ENCODE measurements at places on chromosomes 16 and 17.

DNA sequence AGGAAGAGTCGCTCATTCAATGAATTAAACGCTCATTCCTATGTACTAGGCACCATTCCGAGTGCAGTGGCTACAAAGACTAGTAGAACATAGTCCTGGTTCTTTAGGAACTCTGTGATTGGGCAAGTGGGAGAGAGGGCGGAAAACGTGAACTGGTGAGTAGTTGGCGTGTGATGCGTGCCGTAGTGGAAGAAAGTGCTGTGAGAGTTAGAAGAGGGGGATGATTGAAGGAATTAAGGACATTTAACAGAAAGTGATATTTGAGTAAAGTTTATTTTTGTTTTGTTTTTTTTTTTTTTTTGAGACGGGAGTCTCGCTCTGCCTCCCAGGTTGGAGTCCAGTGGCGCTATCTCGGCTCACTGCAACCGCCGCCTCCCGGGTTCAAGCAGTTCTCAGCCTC, 7.9 kb upstream of the SLFN14 start:
- DNase-seq: no peak

DNA sequence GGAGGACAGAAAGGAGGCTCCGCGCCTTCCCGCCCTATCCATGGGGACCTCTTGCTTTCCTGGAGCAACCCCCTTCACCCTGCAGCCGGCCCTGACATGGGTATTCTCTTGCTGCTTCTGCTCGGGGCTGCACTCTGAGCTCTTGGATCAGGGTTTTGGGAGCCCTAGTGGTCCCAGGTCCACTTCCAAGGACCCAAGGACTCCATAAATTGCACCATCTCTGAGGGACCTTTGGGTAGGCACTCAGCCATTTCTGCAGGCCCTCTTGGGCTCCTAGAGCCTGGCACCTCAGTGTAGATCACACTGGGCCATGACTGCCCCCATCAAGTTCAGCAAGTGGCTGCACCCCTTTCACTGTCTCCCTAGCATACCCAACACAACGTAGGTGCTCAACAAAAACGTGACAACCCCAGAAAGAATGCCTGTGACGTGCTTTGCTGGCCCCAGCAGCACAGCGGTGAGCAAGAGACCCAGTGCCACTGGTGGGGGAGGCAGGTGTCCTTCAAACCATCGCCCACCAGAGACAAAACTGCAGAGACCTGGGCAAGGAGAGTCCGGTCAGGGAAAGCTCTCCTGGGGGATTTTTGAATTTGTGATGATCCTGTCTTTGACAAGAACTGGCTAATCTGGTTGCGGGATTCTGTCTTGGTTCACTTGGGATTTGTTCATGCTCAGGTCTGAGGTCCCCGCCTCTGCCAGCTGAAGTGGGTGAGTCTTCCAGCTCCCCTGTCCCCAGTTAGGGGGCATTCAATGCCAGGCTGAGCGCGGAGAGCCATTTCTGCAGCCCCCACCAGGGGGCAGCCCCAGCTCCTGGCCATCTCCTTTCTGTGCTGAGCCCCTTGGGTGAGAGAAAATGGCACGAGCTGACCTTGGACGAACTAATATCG, 2.5 kb upstream of the RAB11FIP4 start:
- peak; percentile 22 for DNase-seq

- no peak for DNase-seq
Observed at GRCh38 chr16:81107511-81107910, 11.3 kb upstream of the GCSH start.

DNA sequence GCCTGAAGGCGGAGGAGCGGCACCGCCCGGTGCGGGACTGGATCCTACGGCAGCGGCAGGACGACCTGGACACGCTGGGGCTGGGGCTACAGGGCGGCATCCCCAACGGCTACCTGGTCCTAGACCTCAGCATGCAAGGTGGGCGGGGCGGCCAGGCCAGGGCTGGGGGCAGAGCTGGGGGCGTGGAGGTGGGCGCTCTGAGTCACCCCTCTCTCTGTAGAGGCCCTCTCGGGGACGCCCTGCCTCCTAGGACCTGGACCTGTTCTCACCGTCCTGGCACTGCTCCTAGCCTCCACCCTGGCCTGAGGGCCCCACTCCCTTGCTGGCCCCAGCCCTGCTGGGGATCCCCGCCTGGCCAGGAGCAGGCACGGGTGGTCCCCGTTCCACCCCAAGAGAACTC, 7.9 kb downstream of the MSLN start:
- DNase-seq: no peak

DNA sequence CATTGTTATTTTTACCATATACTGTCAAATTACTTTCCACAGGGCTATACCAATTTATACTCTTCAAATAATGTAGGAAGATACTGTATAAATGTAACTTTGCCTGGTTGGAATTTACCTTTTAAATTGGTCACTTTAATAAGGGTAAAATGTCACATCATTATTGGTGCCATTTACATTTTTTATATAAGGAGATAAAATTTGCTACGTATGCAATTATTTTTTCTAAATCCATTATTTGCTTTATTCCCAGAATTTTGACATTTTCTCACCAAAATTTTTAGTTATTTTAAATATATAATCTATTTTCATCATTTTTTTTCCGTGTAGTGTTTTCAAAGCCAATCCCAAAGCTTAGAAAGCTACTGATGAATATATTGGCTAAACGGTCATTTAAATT, 664.7 kb downstream of the KCNJ2 start:
- no peak for DNase-seq

DNA sequence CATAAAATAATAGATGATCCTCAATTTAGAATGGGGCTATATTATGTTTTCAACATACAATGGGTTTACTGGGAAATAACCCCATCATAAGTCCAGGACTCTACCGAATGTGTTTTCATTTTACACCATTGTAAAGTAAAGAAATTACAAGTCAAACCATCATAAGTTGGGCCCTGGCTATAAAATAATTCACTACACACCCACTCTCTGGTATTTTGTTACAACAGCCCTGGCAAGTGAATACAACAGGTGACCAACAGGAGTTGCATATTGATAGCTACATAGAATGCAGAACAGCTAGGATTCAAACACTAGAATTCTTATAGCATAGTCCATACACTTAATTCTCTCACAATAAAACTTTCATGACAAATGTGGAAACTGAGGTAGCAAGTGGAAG, 673.0 kb upstream of the CA10 start:
- DNase-seq: no peak

DNA sequence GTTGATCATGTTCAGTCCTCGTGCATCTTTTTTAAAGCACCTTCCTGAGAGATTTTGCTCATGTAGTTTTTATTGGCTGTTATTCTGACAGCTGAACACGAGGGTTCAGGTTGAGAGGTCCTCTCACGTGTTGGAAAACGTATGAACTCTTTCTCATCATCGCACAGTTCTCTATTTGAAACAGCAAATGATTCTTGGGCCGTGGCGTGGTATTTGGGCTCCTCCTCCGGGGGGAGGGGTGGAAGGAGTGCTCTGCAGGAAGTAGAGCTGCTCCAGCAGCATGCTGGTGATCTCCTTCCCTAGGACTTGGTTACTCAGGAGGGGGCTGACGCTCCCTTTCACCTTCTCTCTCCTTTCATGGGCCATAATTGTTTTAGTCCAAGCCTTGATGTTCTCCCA, 70.4 kb downstream of the KSR1 start:
- DNase-seq: peak; percentile 7

DNA sequence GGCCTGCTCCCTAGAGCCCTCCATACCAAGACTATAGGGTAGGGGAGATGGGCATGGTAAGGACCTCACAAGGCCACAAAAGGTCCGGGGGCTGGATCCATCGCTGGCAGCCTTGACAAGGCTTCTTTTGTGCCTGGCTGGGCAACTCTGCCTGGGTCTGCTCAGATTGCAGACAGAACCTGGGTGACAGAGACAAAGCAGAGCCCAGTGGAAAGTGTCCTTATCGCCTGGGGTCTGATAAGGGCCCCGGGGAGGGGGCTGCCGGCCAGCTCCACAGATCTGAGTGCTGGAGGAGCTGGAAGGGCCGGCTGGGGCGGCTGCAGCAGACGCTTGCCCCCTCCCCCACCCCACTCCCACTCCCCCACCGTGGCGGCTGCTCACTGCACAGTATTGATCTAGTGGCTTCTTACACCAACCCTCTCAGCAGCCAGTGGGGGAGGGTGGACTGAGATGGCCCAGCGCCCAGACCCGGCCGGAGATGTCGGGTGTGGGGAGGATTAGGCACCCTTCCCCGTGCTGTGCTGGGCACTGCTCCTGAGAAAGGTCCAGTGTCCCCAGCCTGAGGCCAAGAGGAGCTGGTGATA, 7.2 kb downstream of the MMP15 start:
- no peak for DNase-seq

DNA sequence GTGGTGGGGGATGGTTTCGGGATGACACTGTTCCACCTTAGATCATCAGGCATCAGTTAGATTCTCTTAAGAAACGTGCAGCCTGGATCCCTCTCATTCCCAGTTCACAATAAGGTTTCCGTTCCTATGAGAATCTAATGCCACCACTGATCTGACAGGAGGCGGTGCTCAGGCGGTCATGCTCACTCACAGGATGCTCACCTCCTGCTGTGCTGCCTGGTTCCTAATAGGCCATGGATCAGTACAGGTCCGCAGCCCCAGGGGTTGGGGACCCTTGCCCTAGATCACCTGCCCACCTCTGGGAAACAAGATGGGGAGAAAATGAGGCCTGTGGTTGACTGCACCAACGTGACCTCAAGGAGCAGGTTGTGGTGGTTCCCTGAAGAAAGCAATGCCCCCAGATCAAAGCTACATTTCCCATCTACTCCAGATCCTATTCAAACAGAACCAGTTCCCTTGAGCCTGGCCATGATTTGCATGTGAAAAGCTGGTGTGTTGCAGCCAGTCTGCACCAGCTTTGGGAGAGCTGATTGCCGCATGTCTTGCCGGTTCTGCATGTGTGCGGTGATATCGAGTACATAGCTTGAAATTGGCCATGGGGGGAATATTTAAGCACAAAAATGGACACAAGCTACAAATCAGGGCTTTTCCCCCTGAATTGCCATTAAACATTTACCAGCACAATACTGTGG, 183.2 kb upstream of the HSBP1 start:
- DNase-seq: no peak

Data from Jurkat, Clone E6-1 (cell line).